KG1 (cell line): ENCODE measurements at places on chromosomes 5 and 9.

DNA sequence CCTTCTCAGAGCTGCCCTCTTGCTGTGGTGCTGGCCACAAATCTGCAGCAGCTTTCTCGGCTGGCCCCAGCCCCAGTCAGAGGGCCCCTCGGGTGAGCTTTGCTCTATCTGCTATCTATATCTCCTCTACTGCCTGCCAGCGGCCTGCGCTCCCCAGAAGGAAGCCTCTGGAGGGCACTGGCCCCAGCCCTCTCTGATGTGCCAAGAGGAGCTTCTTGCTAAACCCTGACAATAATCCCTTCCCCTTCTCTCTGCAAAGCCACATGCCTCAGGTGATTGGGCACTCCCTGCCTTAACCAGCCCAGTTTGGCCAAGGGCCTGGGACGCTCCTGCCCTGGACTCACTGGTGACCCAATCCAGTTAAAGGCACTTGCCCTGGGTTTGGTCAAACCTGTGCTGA, 42.7 kb downstream of the CAMK2A start:
- DNase-seq: no peak

GRCh38 chr9:6715755-6716643, 41.8 kb upstream of the KDM4C start:
- DNase-seq: no peak

DNA sequence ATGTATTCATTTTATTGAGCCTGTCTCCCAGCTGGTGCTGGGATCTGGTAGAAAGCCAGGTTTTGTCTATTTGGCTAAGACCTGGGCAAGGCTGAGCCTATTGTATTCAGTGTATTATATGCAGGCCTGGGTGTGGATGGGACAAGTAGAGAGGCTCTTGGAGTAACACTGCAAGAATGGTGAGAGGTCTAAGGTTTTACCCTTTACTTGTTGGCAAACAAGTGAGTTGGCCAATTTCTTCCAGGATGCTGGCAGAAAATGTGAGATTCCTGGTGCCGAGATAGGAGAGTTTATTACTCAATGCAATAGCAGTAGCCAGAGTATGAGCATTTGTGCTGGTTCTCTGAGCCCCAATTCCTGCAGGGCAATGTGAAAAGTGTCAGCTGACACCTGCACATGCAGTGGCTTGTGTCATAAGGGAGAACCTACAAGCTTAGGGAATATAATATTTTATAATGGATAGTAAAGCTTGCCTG, 141.7 kb upstream of the PRLR start:
- DNase-seq: no peak

DNA sequence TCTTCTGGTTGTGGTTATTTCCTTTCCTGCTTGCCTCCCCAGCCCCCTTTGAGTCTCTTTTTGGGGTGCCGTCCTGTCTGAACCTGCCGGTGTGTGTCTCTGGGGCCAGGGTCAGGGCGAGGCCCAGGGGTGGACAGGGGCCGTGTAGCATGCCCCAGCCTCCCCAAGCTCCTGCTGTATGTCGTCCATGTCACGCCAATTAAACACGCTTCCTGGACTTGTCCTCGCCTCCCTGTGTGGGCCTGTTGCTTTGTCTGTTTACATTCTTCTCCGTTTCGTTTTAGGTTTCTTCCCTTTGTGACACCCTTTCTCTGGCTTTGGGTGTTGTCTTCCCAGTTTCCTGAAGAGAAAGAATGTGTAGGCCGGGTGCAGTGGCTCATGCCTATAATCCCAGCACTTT, 28.5 kb upstream of the HMCN2 start:
- no peak for DNase-seq

DNA sequence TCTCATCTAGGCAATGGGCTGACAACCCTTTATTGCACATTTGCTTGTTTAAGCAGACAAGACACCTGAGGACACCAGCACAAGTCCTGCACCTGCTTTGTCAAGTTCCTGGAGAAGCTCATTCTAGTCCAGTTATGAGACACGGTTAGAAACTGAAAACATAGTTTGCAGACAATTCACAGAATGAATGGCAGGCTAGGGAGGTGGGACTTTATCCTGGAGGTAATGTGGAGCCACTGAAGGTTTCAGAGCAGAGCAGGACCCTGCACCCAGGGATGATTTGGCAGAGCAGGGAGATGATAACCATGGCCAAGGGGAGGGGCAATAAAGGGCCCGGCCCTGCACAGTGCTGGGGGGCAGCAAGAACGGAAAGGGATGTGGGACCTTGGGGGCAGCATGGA, 50.7 kb upstream of the SLC25A51 start:
- DNase-seq: no peak

DNA sequence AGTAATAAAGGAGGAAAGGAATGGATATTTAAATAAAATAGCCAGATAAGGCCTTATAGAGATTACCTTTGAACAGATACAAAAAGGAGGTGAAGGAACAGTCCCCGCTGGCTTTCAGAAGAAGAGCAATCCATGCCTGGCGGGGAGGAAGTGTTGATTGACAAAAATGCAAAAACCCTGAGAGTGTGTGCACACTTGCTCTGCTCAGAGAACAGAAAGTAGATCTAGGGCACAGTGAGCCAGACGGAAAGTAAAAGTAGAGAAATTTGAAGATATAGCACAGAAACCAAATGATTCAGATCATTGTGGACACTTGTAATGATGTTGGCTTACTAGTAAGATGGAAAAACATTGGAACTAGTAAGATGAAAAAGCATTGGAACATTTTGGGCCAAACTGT, 720.6 kb downstream of the PTPRD start:
- no peak for DNase-seq

GRCh38 chr5:74454263-74455030, 186.1 kb downstream of the ENC1 start:
- DNase-seq: no peak

DNA sequence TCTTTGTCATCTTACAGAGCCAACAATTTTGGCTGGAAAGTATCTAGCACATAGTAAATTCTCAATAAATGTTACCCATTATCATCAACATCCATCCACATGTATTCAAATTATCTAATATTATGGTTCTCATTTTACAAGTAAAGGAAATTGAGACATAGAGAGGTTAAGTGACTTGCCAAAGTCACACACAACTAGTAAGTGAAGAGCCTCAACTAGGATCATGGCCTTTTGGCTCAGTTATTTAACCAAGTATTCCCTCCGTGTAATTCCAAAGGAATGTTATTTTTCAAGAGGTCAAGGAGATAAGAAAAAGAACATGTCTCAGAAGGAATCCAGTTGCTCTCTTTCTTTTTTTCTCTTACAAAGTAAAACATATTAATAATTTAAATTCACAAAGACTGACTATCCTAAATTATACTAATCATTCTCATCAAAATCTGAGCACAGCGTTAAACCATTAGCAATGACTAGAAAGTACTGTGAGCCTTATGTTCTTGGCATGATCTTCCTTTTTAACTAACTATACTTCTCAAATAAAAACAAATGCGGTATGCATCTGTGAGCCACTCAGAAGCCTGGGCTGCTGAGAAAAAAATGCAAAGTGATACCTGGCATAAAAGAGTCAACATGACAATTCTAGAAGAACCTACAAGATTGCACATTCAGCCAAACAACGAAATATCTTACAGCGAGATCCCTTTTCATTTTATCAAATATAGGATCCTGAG, 350.9 kb downstream of the GLIS3 start:
- DNase-seq: no peak

- no peak for DNase-seq
Observed at GRCh38 chr9:592225-592624, 249.3 kb upstream of the DMRT1 start.

GRCh38 chr9:99262949-99263418, 40.9 kb downstream of the SEC61B start:
- DNase-seq: no peak

GRCh38 chr9:30534896-30535295, 1849.5 kb upstream of the ACO1 start:
- DNase-seq: no peak

GRCh38 chr9:122065923-122066629, 27.0 kb downstream of the TTLL11 start:
- DNase-seq: no peak

DNA sequence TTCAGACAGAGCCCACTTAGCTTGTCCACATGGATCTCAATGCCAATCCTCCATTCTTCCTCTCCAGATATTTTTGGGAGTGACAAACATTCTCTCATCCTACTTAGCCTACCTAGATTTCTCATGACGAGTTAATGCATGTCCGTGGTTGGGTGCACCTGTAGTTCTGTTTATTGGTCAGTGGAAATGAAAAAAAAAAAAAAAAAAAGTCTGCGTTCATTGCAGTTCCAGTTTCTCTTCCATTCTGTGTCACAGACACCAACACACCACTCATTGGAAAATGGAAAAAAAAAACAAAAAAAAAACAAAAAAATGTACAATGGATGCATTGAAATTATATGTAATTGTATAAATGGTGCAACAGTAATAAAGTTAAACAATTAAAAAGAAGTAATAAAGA, 59.0 kb downstream of the BASP1 start:
- no peak for DNase-seq

- DNase-seq: no peak
Observed at GRCh38 chr5:55437859-55438206, 96.9 kb downstream of the PLPP1 start.

- DNase-seq: no peak
Observed at GRCh38 chr9:26477963-26478362, 414.6 kb downstream of the CAAP1 start.

DNA sequence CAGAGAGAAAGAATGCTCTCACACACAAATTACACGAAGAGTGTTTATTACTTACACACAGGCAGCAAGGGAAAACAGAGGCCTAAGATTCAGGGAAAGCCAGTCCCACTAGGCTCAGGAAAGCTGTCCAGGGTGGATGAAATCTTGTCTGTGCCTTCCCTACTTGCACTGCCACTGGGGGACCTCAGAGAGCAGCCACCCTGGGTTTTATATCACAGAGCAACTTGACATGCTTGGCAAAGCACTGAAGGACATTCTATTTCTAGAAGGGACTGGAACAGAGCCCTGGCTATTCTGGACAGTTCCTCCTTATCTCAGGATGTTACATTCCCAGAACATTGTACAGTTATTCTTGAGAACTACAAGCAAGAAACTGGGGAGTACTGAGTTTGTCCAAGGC, 7.5 kb upstream of the PRSS3 start:
- DNase-seq: no peak
